ENCODE measurements at places on chromosomes 11 and 22.

GRCh38 chr22:45225732-45226502 lies 14.8 kb downstream of the KIAA0930 start:
- no peak overlapping the region for H3K4me3 ChIP-seq
- H3K36me3 ChIP-seq, result no peaks in the 10 kb centered on the region
- H3K4me1 ChIP-seq, result peaks cover 6% of the 10 kb centered on the region
- peak; percentile 61 for DNase-seq
- H3K27me3 ChIP-seq, result no peaks in the 10 kb centered on the region

- H3K27ac ChIP-seq, result no peak overlapping the region
- no peak for DNase-seq
- H3K27me3 ChIP-seq, result peaks cover 17% of the 10 kb centered on the region
- no peaks in the 10 kb centered on the region for H3K4me1 ChIP-seq
These were observed 45.7 kb downstream of the CYTH4 start for GRCh38 chr22:37328017-37328416.

GRCh38 chr11:113828191-113828590 lies 47.2 kb downstream of the USP28 start:
- DNase-seq, result no peak
- no peaks in the 10 kb centered on the region for H3K27me3 ChIP-seq
- H3K4me1 ChIP-seq, result no peaks in the 10 kb centered on the region
- no peak overlapping the region for H3K27ac ChIP-seq
- no peak overlapping the region for H3K4me3 ChIP-seq
- H3K36me3 ChIP-seq, result peaks cover 9% of the 10 kb centered on the region

DNA sequence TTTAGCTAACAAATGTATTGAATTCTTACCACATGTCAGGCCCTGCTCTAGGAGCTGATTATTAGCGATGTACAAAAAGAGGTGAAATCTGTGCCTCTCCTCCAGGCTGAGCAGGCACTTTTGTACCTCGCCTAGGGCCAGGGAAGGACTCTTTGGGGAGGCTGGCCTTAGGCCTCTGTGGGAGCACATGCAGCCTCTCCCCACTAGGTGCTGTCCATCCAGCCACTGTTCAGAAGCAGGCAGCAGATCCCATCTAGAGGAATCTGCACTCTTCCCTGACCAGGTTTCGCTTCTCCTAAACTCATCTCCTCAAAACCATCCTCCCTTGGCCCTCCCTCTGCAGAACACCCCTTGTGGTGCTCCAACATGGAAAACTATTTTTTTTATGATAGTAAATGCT lies 51.9 kb upstream of the WT1 start:
- no peak for DNase-seq
- H3K27me3 ChIP-seq, result no peaks in the 10 kb centered on the region
- H3K4me1 ChIP-seq, result no peaks in the 10 kb centered on the region
- H3K27ac ChIP-seq, result no peak overlapping the region

- H3K4me3 ChIP-seq, result no peak overlapping the region
- H3K4me1 ChIP-seq, result no peaks in the 10 kb centered on the region
- no peak overlapping the region for H3K27ac ChIP-seq
- no peaks in the 10 kb centered on the region for H3K36me3 ChIP-seq
These were observed 15.4 kb upstream of the TUBA8 start for GRCh38 chr22:18095101-18095805.

- H3K4me3 ChIP-seq, result no peak overlapping the region
- H3K36me3 ChIP-seq, result no peaks in the 10 kb centered on the region
- no peaks in the 10 kb centered on the region for H3K27me3 ChIP-seq
- H3K27ac ChIP-seq, result peak overlapping the region; percentile 51
- H3K4me1 ChIP-seq, result peaks cover 15% of the 10 kb centered on the region
These were observed 27.8 kb downstream of the LGR4 start for GRCh38 chr11:27444801-27445215.

GRCh38 chr11:113189909-113190667 lies 124.3 kb upstream of the TTC12 start:
- no peaks in the 10 kb centered on the region for H3K27me3 ChIP-seq
- H3K4me3 ChIP-seq, result no peak overlapping the region
- H3K27ac ChIP-seq, result no peak overlapping the region
- DNase-seq, result no peak

DNA sequence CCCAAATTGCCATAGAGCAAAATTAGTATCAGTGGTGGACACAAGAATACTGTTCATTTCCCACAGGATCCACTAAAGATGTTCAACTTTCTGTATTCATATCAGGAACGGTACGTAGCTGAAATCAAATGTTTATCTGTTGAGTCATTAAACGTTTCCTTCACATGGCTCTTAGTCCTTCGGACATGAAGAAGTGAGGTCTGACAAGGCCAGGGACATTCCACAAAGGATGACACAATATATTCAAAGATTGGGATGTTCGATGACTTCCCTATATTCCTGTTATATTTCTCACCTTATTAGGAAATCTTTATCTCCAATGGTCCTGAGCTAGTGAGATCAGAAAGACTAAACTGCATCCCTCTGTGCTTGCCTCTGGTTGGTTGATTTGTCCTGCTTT lies 129.0 kb downstream of the ETS1 start:
- no peak overlapping the region for H3K4me3 ChIP-seq
- H3K27ac ChIP-seq, result no peak overlapping the region
- peaks cover 9% of the 10 kb centered on the region for H3K36me3 ChIP-seq
- no peaks in the 10 kb centered on the region for H3K27me3 ChIP-seq
- no peak for DNase-seq

- peak overlapping the region; percentile 95 for H3K27ac ChIP-seq
- H3K27me3 ChIP-seq, result no peaks in the 10 kb centered on the region
- no peaks in the 10 kb centered on the region for H3K36me3 ChIP-seq
- H3K4me1 ChIP-seq, result peaks cover 40% of the 10 kb centered on the region
- DNase-seq, result no peak
These were observed 1.9 kb downstream of the TEAD1 start for GRCh38 chr11:12675951-12676711.

- no peak overlapping the region for H3K4me3 ChIP-seq
- no peaks in the 10 kb centered on the region for H3K36me3 ChIP-seq
- H3K4me1 ChIP-seq, result peaks cover 24% of the 10 kb centered on the region
- H3K27me3 ChIP-seq, result no peaks in the 10 kb centered on the region
- DNase-seq, result peak; percentile 94
These were observed 22.5 kb downstream of the LRP4 start for GRCh38 chr11:46895821-46896220.

DNA sequence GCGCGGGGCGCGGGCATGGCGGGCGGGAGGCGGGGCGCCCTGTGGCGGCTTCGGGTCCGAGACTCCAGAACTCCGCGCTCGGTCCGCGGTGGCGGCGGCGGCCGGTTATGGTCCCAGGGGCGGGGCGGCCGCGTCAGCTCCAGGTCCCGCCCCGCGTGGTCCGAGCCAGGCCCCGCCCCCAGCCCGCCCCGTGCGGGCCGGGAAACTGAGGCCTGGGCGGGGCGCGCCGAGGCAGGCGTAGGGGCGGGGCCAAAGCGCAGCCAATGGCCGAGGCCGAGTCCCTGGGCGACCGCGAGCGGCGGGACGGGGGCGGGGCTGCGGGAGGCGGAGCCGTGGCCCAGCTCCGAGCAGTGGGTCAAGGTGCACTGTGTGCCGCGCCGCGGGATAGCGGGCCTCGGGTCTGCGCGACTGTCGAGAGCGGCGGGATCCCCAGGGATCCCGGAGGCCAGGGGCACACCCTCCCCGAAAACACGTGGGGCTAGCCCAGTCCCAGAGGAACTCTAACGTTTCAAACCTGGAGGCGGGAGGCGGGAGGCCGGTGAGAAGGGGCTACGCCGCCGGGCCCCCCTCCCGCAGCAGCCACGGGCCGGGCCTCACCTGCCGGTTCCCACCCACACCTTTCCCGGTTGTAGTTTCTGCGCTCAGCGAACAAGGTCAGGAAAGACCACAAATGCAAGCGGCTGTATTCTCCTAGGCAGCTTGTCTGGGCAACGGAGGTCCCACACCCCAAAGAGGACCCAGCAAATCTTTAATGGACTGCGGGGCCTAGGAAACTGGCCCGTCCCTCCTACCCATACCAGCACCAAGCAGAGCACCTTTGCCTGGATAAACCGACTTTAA lies at the start of gene SLC25A1:
Gene SLC25A1 (minus strand): TSS at position 80 of the 840 bp plus-strand sequence. CDS start 63 bp downstream, at position 17.
- DNase-seq, result peak; percentile 92
- peak within 1 kb of the TSS; percentile 82 for H3K4me3 ChIP-seq
- no peaks in the 10 kb centered on the region for H3K36me3 ChIP-seq
- no peaks in the 10 kb centered on the region for H3K27me3 ChIP-seq

- no peak for DNase-seq
- no peak overlapping the region for H3K27ac ChIP-seq
- no peak overlapping the region for H3K4me3 ChIP-seq
- no peaks in the 10 kb centered on the region for H3K36me3 ChIP-seq
These were observed 120.5 kb downstream of the MPPED2 start for GRCh38 chr11:30465623-30466022.

DNA sequence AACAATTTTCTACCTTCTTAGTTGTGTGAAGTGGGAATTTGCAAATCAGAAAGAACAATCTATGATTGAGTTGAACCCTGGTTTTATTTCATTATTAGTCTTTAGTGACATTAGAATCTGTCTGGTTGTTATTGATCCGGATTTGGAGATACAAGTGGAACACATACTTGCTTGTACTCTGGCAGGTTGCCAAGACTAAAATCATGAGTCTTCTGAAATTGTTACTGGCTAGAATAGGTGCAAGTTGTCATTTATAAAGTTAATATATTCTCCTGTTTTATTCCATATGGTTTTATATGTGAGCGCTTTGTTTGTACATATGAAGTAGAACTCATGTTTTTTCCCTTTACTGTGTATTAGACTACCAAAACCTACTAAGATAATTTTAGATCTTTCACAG lies 23.0 kb downstream of the CCDC15 start:
- no peaks in the 10 kb centered on the region for H3K4me1 ChIP-seq
- H3K4me3 ChIP-seq, result no peak overlapping the region
- no peak for DNase-seq
- H3K36me3 ChIP-seq, result no peaks in the 10 kb centered on the region

DNA sequence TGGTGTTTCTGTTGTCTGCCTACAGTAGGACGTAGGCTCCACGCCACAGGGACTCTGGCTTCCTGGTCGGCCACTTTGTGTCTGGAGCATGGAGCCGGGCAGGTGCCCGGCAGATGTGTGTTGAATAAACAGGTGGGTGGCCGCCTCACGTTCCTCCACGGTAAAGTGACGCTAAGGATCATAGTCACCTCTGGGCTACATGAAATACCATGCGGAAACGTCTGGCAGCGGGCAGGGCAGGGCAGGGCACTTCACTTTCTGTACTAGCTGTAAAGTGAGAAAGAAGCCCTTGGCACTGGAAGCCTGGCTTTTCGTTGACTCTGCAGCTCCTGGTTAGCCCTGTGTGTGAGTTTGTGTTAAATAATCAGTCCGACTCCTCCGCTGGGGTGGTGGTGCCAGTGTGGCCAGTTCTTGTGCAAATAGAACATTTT lies 52.4 kb downstream of the MCM5 start:
- no peaks in the 10 kb centered on the region for H3K27me3 ChIP-seq
- no peaks in the 10 kb centered on the region for H3K36me3 ChIP-seq
- peak; percentile 85 for DNase-seq
- H3K4me3 ChIP-seq, result no peak overlapping the region
- peak overlapping the region; percentile 45 for H3K27ac ChIP-seq

GRCh38 chr11:1226226-1226985 lies 3.5 kb downstream of the MUC5B start:
- H3K27ac ChIP-seq, result no peak overlapping the region
- no peaks in the 10 kb centered on the region for H3K4me1 ChIP-seq
- no peak for DNase-seq

GRCh38 chr11:47870404-47870803 lies 22.3 kb upstream of the NUP160 start:
- H3K36me3 ChIP-seq, result no peaks in the 10 kb centered on the region
- no peak for DNase-seq
- H3K4me3 ChIP-seq, result no peak overlapping the region
- H3K27ac ChIP-seq, result no peak overlapping the region
- no peaks in the 10 kb centered on the region for H3K4me1 ChIP-seq

DNA sequence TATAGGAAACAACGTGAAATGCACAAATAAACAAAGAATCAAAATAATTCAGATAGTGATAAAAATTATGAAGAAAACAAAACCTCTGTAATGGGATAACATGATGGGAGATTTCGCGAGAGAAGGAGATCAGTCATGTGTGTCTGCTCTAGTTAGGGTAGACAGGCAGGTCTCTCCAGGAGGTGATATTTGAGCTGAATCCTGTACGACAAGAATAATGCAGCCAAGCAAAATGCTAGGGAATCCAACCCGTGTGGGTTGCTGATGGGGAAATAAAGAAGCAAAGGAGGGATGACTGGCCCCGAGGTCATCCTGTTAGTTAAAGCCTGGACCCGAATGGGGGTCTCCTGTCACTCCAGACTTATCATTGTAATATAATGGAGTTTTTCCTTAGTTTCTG lies 16.0 kb downstream of the MAML2 start:
- H3K4me3 ChIP-seq, result no peak overlapping the region
- peaks cover 28% of the 10 kb centered on the region for H3K4me1 ChIP-seq
- H3K27me3 ChIP-seq, result no peaks in the 10 kb centered on the region
- peak overlapping the region; percentile 26 for H3K27ac ChIP-seq
- H3K36me3 ChIP-seq, result no peaks in the 10 kb centered on the region

GRCh38 chr11:99184146-99184545 lies 163.4 kb downstream of the CNTN5 start:
- DNase-seq, result no peak
- H3K27ac ChIP-seq, result no peak overlapping the region
- no peaks in the 10 kb centered on the region for H3K27me3 ChIP-seq
- no peak overlapping the region for H3K4me3 ChIP-seq
- H3K4me1 ChIP-seq, result no peaks in the 10 kb centered on the region

GRCh38 chr11:75384438-75385080 lies 14.8 kb upstream of the RPS3 start:
- H3K4me3 ChIP-seq, result no peak overlapping the region
- H3K36me3 ChIP-seq, result no peaks in the 10 kb centered on the region
- H3K27me3 ChIP-seq, result no peaks in the 10 kb centered on the region
- DNase-seq, result peak; percentile 77
- peaks cover 4% of the 10 kb centered on the region for H3K4me1 ChIP-seq

DNA sequence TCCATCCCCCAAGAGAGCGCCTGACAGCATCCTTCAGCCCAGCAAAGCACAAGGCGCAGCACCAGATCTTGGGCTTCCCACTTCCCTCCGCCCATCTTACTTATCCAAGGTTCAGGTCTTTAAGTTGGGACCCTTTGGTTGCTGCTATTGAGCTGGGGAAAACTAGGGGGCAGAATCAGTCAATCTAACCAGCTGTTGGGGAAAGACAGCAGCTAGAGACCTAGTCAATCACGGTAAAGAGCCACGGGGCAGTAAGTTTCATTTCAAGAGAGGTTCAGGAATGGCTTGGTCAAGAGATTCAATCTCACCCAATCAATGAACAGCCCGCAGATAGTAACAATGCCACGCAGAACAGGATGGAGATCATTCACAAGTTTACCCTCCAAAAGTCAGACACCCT lies 1.7 kb downstream of the ABTB2 start:
- peaks cover 15% of the 10 kb centered on the region for H3K4me1 ChIP-seq
- no peaks in the 10 kb centered on the region for H3K27me3 ChIP-seq
- H3K36me3 ChIP-seq, result no peaks in the 10 kb centered on the region

DNA sequence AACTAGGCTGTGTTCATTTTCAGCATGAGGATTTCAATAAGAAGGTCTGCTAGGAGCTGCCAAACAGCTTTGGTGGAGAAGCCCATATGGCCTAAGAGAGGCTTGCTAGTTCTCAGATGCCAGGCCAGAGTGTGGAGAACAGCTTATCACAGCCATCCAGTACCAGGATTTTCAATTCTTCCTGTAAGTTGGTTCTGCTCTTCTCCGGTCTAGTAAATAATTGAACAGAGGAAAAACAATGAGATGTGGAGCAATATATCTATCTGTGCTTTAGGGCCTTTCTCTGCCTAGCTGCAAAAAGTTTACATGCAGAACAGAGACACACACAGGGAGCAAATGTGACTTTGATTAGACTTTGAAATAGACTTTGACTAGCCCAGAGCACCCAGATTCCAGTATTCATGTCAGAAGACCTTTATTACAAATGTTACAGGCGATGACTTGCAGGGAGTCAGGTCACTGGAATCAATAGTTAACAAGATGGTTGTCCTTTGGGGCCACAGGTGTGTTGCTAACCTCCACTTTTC lies 19.8 kb upstream of the PPP2R1B start:
- H3K36me3 ChIP-seq, result peaks cover 5% of the 10 kb centered on the region
- H3K27ac ChIP-seq, result no peak overlapping the region
- no peaks in the 10 kb centered on the region for H3K4me1 ChIP-seq
- H3K4me3 ChIP-seq, result no peak overlapping the region
- no peak for DNase-seq
